ENCODE measurements at places on chromosomes 7 and 10.

DNA sequence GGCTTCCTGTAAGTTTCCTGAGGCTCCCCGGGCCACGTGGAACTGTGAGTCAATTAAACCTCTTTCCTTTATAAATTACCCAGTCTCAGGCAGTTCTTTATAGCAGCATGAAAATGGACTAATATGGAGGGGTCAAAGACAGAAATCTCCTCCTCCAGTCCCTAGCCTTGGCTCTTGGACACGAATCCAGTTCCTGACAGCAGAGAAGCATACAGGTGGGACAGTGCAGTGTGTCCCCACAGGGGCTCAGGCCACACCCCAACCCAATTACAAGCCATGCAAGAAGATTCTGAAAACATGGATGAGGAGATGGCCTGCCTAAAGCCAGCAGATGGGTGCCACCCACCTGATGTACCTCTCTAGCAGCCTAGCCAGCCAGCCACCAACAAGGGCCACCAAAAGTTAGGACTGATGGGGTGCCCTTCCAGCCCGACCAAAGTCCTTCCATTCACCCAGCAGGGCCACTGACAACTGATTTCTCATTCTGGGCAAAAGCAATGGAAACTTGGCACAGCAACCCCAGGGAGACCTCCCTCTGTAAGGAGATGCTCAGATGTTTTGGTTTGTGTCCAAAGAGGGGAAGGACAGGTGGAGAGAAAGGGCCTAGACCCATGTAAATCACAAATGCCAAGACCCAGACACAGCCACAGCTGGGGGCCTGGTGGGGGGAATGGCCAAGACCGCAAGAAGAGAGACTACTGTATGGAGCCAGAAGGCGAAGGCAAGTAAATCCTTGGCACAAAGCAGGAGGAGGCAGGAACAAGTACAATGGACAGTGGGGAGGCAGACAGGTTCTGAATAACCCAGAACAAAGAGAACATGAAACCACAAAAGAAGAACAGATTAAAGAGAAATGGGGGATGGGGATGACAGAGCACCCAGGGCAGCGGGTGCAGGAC is 13.6 kb downstream of the GPRIN2 start:
- DNase-seq = no peak

DNA sequence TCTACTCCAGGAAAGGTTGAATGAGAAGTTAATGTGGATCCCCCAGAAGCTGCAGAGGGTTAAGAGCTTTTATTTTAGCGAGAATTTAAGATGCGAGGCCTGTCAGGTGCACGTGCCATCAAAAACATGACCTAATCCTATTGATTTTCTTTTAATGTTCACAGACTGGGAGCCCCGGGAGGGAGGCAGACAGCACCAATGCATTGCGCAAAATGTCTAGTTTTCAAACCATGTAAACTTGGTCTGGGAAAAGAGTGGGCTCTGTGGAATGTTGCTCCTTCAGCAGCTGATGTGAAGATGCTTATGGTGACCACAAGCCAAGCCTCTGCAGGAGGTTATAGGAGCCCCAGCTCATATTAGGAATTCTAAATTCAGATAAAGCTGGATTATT is 172.0 kb upstream of the ITGB1 start:
- no peak for DNase-seq

- no peak for DNase-seq
These were observed 25.1 kb upstream of the LIMK1 start for GRCh38 chr7:74058486-74058885.

DNA sequence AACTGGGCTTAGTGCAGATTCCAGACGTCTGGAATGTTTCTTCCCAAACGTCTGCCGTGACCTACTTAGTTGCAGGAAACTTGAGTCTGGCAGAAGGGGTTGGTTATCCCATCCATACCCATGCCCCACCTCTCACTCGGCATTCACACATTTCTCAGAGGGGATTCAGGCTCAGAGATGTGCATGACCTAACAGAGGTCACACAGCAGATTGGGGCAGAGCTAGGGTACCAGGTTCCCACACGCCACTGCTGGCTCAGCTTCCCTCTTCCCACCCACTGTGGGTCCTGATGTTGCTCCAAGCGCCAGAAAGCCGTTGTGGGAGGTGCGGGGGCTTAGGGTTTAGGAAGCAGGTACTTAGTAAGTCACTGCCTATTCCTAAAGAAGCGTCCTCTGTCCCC is 3.0 kb downstream of the UCMA start:
- no peak for DNase-seq

- DNase-seq = no peak
These were observed 411 bp downstream of the BCCIP start for GRCh38 chr10:125823663-125824251.

Data from DMS 273 treated with DMSO at 0.1 percent for 48 hours (cell line).